ENCODE measurements at places on chromosomes 12 and 14.

- DNase-seq, result no peak
Measured at GRCh38 chr12:62191491-62192179, 68.6 kb upstream of the USP15 start.

DNA sequence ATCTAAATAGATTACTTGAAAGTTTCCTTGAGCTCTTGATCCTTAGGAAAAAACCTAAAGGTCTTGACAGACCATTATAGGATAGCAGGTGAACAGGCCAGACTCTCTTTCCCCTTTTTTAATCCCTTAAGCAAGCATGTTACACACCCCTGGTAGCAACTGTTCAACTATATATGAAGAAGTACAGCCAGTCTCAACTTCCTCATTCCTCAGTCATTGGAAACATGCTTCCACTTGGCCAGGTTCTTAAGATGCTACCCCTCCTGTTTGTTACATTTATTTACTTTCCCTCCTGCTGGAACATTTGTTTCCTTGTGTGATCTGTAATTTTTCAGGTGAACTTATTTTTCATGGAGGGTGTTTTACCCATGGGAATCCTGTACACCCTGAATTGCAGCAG, 124.1 kb downstream of the ARMH4 start:
- no peak for DNase-seq

- DNase-seq, result no peak
Measured at GRCh38 chr12:42530284-42530683, 59.3 kb downstream of the PRICKLE1 start.

- no peak for DNase-seq
Measured at GRCh38 chr14:74437496-74438053, 11.6 kb upstream of the SYNDIG1L start.
